ENCODE measurements at places on chromosomes 6 and 20.

GRCh38 chr6:158611039-158611438 lies 33.5 kb downstream of the DYNLT1 start:
- no peak for DNase-seq

DNA sequence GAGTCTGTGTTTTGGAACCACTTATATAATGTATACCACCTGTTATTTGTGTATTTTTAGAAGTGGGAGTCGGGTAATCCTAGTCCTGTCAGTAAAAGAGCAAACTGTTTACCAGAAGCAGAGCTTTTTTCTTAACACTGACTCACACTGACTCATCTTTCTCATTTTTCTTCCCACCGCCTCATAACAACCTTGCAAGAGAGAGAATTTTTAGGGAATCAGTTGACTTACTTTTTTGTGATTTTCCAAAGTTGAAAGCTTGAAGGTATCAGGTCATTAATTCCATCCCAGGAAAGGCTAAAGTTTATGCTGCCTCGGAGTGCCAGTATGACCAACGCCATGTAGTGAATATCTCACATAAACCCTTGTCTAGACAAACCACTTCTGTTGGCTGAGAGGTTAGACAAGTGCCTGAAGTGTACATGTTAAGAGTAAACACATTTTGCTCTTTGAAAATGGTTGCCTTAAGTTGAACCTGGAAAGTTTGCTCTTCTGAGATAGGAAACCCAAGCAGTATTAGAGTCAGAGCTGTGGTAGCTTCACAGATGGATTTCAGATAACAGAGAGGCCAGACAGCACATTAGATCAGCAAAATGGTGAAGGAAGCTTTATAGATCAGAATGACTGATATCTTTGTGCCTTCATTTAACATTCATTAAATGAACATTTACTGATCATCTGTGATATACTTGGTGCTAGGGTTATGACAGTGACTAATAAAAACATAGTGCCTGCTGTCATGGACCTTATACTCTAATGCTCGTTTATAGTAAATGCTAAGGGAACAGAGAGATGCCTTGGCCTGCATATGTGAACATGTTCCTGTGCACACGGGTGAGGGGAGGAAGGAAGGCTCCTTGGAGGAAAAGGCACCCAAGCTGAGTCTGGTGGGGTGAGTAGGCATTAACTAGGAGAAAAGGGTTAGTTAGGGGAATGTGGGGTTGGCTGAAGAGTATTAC lies 29.1 kb upstream of the PKIG start:
- DNase-seq: no peak

DNA sequence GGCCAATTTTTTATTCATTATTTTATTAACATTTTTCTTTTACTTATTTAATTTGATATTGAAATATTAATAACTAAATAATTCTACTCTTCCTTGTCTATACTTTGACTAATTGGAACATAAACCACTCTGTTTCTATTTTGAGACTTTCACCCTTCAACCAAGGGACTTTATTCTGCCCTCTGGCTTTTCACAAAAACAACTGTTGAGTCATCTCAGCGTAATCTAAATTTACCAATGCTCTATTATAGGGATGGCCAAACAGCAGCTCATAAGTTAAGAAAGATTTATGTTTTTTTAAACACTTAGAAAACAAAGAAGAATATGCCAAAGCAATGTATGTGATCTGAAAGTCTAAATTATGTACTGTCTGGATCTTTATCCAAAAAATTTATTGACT lies 46.7 kb downstream of the DOP1A start:
- DNase-seq: no peak

DNA sequence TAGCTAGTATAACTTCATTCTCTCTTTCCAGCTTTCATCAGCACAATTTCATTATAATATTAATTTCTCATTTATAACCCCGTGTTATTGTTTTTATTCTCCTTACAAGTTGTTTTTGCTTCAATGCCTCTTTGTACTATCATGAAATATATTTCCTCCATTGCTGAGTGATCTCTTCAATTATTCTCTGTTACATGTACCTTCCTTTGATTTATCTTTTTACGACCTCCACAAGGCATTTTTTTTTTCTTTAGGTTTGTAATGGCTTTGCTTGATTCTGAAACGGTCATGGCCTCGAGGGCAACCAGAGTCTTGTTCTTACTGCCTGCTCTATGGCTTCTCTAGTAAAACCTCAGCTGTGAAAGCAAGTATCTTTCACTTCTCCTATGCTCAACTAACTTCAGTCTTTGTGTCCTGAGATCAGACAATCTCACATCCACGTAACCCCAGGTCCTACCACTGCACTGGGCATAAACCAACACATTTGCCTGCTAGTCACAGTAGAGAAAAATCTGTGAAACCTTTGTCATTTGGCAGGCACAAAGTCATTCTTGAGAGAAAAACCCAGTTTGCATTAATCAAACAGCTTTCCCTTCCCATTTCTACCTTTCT lies 119.9 kb downstream of the UST start:
- no peak for DNase-seq

- no peak for DNase-seq
These were observed 34.3 kb upstream of the OGFRL1 start for GRCh38 chr6:71254323-71254722.

DNA sequence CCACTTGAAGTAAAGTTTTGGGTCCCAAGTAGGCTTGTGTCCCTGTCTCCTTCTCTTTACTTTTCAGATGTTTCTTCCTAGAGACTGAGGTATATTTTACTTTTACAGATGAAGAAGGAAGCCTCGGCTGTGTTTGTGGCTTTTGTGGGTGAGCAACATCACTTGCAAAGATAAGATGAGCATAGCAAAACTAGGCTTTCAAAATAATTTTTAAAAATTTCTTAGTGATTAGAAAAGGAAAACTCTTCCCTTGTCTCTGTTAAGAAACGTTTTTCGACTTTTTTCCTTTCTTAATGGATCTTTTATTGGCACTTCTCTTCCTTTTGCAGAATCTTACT lies 7.6 kb downstream of the PTPN1 start:
- peak; percentile 55 for DNase-seq

DNA sequence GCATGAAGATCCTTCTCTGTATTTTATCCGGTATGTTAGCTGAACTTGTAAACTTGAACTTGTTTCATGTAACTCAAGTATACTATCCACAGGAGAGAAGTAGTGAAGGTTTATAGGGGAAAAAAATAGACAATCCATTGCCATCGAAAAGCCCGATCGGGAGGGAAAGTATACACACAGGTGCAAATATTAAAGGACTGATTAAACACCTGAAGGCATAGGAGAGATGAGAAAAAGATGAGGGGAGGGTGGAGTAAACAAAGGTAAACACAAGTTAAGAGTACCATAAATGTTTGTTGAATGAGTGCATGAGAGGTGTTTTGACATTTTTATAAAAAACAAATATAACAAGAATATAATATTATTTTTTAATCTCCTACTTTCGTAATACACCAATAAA lies 64.3 kb upstream of the CITED2 start:
- no peak for DNase-seq

GRCh38 chr20:3795511-3796468 lies at the start of gene CDC25B:
TSS of gene CDC25B (plus strand) at chr20:3796310. CDS start at chr20:3796532, 222 bp downstream.
- DNase-seq: peak; percentile 95

Measured in activated CD4-positive, alpha-beta memory T cell treated with anti-CD3 and anti-CD28 coated beads, Interleukin-2, amount 10 ng/mL, durations not matched to agents 7 days and 5 days (primary cell).